ENCODE measurements at places on chromosomes 16 and 17.

- DNase-seq, result no peak
Observed at GRCh38 chr17:18018411-18018921, 20.5 kb downstream of the ATPAF2 start.

- DNase-seq, result peak; percentile 59
Observed at GRCh38 chr16:50265260-50265659, 1.1 kb upstream of the ADCY7 start.

DNA sequence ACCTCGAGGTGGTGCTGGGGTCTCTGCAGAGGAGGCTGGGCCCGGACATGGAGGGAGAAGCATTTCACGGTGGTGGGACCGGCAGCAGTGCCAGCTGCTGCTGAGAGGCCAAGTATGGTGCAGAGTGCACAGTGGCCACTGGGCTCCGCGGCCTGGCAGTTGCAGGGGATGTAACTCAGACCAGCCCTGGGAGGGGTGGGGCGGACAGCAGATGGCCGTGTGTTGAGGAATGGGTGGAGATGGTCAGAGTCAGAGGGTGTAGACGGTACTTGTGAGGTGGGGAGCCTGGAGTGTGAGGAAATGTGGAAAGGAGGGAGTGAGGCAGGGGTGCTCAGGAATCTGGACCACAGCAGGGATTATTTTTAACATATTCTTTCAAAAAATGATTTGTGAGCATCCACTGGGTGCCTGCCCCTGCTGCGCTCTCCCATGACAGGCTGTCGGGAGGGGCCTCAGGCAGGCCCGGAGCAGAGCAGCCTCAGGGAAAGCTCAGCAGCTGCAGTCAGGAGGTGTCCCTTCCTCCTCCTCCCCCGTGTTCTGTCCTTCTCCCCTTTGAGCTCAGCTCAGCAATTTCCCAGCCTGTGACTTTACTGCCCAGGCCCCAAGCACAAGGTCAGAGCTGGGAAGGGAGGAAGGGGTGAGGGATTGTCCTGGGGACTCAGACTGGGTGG is 113.1 kb downstream of the RAP1GAP2 start:
- DNase-seq, result no peak

- no peak for DNase-seq
Observed at GRCh38 chr17:72008236-72008876, 112.5 kb upstream of the SOX9 start.

- no peak for DNase-seq
Observed at GRCh38 chr16:21996923-21997696, 3.8 kb downstream of the PDZD9 start.

- no peak for DNase-seq
Observed at GRCh38 chr17:60563743-60564142, 36.2 kb upstream of the PPM1D start.

- DNase-seq, result no peak
Observed at GRCh38 chr17:2705263-2705662, 6.3 kb downstream of the CLUH start.

GRCh38 chr17:42002792-42003301 is 14.4 kb downstream of the DNAJC7 start:
- DNase-seq, result no peak

DNA sequence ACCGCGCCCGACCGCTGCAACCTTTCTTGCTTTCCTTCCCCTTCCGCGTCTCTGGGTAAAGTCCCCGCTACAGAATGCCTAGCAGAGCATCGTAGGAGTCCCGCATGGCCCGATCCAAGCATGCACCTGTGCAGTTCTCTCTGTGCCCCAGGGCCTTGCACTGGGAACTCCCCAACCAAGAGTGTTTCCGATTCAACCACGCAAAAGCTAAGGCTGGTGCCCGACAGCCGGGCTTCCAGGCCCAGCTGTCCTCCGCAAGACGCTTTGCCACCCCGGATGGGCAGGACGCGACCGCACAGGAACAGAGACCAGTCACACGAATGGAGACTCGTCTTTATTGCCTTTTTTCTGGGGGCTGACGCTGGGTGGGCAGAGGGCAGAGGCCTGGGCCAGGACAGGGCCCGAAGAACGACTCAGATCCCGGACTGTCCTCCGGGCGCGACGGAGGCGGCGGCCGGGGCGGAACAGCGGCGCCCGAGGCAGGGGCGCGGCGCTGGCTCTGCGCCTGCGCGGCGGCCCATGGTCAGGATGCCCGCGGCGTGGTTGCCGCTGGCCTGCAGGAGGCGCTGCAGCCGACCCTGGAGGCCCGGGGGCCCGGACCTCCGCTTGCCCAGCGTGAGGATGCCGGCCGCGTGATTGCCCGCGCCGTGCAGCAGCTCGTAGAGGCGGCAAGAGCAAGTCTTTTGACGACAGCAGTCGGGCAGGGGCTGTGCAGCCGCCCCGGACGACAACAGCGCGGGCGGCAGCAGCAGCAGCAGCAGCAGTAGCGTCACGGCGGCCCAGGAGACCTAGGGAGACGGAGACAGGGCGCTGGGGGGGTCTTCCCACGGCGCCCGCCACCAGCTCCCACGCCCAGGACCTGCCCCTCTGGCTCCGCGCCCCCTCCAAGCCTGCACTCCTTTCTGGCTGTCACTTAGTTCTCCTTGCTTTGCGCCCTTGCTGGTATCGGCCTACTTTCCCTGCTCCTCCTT is 1.2 kb downstream of the HCRT start:
- DNase-seq, result peak; percentile 85

DNA sequence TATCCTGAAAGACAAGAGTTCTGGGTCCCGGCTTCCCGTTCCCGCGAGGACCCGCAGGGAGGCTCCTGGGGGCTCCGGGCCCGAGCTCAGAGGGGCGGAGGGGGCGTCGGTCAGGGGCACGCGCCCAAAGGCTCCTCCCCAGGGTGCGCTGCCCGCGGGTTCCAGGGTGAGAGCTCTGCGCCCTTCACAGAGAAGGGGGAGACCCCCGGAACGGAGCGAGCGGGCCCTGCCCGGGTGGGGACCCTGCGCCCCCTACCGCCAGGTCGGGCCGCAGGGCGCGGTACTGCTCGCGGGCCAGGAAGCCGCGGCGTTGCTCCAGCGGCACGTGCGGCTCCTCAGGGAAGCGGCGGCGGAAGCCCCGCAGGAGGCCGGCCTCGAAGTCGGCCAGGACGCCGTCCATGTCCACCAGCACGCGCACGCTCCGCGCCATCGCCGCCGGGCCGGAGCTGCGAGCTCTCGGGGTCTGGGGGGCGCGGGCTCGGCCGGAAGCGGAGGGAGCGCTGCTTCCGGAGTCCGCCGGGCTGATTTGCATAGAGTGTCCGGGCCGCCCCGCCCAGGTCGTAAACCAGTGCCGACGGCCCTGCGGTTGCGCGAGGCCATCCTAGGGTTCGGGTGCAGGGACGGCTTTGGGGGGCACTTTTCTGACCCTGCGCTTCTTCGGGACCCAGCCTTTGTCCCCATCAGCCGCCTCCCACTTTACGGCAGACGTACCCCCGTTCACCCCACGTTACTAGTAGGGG is at the start of gene NT5C:
Gene NT5C, minus strand, starts transcription at position 465 of the 740 bp plus-strand sequence. Its CDS starts 35 bp downstream, at position 430.
- DNase-seq, result peak; percentile 82

DNA sequence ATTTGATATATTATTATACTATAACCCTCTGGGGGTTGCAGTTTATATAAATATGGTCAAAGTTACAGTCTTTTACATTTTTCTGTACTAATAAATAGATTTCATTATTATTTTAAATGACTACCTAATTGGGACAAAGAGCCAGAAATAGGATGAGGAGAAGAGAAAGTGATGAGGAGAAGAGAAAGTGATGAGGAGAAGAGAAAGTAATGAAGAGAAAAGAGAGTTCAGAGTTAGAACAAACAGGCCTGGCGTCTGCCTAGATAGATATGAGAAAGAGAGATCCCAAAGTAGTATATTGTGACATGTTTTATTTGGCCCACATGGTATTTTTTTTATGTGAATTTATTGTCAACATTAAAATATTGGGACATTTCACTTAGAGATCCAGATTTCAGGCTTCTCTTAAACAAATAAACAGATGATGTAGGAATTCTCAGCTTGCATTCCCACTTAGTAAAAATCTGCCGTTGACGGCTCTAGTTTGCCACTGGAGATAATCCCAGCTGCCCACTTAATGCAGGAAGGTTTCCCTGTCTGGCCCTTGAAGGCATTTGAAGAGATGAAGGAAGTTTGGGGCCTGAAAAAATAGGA is 210.7 kb downstream of the STX8 start:
- no peak for DNase-seq

DNA sequence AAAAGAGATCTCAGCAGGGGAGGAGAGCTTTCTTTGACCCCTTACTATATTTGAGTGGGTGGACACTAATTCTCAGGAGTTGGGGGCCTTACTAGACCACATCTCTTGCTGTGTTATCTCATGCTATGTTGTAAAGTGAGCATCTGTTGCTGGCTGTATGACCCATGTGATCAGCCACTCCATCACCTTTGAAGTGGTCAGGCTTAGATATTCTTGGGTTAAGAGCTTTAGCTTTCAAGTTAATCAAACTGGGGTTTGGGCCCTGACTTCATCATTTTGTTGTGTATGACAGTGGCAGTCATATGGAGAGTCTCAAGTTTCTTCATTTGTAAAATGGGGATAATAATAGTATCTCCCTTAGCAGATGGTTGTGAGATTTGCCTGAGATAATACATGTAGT is 201.1 kb downstream of the FTO start:
- no peak for DNase-seq

- no peak for DNase-seq
Observed at GRCh38 chr17:9006175-9006767, 15.0 kb upstream of the NTN1 start.

DNA sequence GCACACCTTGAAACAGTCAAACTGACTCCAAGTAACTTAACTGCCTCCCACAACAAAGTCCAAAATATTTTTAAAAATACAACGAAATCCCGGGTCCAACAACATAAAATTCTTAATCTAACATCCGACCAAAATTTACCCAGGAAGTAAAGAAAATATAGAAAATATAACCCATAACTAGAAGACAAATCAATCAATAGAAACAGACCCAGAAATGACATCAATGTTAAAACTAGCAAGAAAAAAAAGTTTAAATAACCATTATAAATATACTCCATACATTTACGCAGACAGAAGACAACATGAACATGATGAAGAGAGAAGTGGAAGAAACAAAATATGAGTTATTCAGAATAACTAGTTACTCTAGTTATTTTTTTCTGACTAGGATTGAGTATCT is 3.7 kb downstream of the ZNF597 start:
- DNase-seq, result no peak

DNA sequence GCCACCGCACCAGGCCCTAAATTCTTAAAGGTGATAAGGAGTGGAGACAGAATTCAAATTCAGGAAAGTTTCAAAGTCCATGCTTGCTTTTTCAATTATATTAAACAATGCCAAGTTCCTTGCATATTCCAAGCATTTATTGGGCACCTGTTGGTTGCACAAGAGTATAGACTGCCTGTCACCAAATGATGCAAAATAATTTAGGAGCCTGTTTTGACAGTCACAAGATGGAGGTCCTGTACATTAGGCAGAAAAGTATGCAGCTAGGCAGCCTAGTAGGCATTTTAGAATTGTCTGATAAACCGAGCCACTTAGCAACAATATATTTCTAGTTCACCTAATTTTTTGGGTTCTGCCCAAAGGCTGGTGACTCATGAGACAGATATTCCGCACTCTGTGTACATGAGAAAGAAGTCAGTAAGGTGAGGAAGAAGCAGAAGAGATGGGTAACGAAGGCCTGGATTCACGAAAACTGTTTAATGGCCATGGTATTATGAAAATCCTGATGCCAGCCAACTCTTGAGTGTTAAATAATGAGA is 7.3 kb downstream of the ACACA start:
- no peak for DNase-seq

DNA sequence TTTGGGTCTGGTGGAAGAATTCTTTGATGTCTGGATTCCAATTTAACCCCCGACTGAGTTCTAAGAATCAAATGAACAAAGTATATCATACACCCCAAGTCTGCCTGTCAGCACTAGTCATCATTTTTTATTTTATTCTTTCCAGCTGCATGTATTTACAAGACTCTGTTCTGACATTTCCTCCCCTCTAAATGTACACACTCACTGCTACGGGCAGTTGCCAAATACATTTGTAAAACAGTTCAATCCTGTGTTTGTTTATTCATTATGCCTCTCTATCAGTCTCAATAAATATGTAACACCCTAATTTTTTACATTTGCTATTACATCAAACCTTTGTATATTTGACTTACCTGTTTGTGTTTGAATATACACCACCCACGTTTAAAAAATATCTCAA is 422.3 kb upstream of the PSMD7 start:
- no peak for DNase-seq

- peak; percentile 39 for DNase-seq
Observed at GRCh38 chr16:76653390-76654026, 376.3 kb downstream of the CNTNAP4 start.

DNA sequence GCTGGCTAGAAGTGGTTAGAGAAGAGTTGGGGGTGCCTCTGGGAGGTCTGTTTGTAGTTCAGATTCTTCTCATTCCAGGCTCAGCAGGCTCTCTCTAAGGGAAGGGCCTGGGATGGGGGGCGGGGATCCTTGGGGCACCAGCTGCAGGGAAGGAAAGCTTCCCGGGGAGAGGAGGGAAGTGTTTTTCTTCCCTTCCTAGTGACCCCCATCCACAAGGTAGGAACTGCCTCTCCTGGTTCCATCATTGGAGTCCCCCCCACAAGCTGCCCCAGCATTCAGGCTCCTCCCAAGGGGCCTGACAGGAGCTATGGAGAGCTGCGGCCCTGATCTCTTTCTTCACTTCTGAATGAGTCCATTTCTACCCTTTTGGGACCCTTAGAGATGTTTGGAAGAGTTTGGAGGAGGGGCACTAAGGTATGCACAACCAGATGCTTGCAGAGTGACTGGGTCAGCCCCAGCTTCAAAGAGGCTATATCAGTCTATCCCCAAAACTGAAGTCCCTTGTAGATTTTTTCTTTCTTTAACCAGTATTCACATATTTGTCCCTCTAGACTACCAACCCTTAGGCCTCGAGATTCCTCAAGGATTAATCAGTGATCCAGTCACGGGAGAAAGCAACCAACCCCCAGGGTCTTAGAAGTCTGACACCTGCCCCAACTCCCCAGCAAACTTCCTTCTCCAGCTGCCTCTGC is 13.9 kb upstream of the FZD2 start:
- DNase-seq, result no peak

- no peak for DNase-seq
Observed at GRCh38 chr17:49473900-49474751, 21.0 kb upstream of the NGFR start.

DNA sequence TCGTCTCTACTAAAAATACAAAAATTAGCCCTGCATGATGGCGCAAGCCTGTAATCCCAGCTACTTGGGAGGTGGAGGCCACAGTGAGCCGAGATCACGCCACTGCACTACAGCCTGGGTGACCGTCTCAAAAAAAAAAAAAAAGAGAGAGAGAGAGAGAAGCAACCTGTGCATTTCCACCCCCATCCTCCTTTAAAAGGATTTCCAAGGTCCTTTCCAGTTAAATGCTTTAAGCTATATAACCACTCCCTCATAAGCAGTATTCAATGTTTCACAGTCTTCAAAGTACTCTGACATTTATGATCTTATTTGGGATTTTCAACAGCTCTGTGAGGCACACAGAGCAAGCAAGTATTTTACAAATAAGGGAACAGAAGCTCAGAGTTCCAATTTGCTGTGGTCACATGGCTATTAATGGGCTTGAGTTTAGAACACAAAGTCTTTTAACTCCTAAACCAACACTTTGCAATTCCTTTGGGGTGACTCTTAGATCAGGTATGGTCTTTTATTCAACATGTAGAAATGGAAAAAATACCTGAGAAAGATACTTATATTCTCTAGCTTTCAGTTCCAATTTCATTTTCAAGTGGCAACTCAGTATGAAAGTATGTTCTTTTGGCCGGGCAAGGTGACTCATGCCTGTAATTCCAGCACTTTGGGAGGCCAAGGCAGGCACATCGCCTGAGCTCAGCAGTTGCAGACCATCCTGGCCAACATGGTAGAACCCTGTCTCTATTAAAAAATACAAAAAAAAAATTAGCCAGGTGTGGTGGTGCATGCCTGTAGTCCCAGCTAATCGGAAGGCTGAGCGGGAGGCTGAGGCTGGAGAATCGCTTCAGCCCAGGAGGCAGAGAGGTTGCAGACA is 31.3 kb downstream of the SPOP start:
- DNase-seq, result peak; percentile 67

- no peak for DNase-seq
Observed at GRCh38 chr16:74716355-74716754, 15.7 kb upstream of the MLKL start.
